Mesangial cell (primary cell): ENCODE measurements at places on chromosomes 16 and 17. TPM values are rescaled to one million over a fixed set of nuclear protein-coding genes. Genes with fewer than 3 reads are reported as not detected.

CALB2 gene
- 0.76 TPM in 1 of 2 replicates, not detected in the other for total RNA-seq

OMG gene
- total RNA-seq: not detected in 2 replicates

CPHXL2 gene
- not detected in 2 replicates for total RNA-seq

MT1G gene
- total RNA-seq: 93.4 TPM in 1 of 2 replicates, not detected in the other

USP22 gene
- total RNA-seq: 192 and 249 TPM in 2 replicates

KRT32 gene
- total RNA-seq: not detected in 2 replicates

DHRS7C gene
- total RNA-seq: not detected in 2 replicates

PHKG2 gene
- 24.7 and 28.2 TPM in 2 replicates for total RNA-seq

PRSS33 gene
- total RNA-seq: not detected in 2 replicates

TMEM92 gene
- total RNA-seq: 8.0 and 11.0 TPM in 2 replicates

EFCAB5 gene
- 0.13 TPM in 1 of 2 replicates, not detected in the other for total RNA-seq

TMEM235 gene
- total RNA-seq: not detected in 2 replicates

SLC2A4 gene
- total RNA-seq: under 0.01 and 0.76 TPM in 2 replicates

CCL8 gene
- total RNA-seq: not detected in 2 replicates

ENGASE gene
- 6.5 and 9.0 TPM in 2 replicates for total RNA-seq

CLEC3A gene
- not detected in 2 replicates for total RNA-seq

PLEKHG4 gene
- 8.8 and 16.4 TPM in 2 replicates for total RNA-seq

NXN gene
- 71.5 and 72.2 TPM in 2 replicates for total RNA-seq

CHAD gene
- total RNA-seq: not detected in 2 replicates
